Body of pancreas (tissue), 4 donors: ENCODE measurements at places on chromosomes 6 and 20.

DNA sequence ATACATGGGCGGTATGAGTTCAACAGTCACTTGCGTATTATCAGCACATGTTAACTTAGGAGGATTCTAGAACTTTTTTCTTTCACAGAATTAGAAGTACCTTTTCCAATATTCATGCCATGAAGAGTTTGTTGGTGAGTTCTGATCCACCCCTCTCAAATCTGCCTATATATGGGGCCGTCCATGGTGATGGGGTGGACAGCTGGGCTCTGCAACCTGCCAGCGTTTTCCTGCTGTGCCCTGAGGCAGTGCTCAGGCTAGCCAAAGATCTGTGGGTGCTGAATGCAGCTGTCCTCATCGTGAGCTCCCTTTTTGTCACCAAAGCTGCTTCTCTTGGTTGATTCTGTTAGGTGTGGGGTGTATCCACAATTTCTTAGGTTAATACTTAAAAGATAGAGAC is 88.7 kb downstream of the THBS2 start:
- no peak for DNase-seq

GRCh38 chr6:105664931-105665330 is 262.0 kb upstream of the PREP start:
- DNase-seq: no peak

GRCh38 chr6:148401571-148401970 is 58.9 kb downstream of the SASH1 start:
- no peak for DNase-seq

DNA sequence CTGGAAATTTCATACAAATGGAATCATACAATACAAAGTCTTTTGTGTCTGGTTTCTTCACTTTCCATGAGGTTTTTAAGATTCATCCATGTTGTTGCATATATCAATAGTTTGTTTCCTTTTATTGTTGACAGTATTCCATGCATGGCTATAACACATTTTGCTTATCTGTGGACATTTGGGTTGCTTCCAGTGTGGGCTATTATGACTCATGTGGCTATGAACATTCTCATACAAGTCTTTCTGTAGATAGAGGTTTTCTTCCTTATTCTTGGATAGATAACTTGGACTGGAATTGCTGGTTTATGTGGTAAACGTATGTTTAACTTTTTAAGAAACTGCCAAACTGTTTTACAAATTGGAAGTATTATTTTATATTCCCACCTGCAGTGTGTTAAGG is 30.0 kb upstream of the KIF6 start:
- DNase-seq: no peak

DNA sequence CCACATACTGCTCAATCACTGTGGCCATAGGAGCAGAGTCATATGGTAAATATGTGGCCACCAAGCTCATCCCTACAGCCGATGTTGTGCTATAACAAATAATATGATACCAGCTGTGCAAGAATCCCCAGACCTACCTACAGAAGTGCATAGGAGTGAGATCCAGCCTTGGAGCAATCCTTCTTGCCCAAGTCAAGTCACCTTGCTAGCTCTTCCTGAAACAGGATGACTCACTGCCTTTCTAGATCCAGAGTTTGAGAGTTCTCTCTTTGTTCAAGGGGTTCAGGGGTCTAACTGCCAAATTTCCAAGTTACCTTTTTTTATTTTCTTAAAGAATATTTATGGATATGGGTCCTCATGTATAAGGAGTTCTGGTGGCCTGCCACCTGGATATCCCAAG is 195.7 kb upstream of the MAN1A1 start:
- no peak for DNase-seq

- no peak for DNase-seq
Measured at GRCh38 chr6:74256781-74257180, 560.8 kb downstream of the CD109 start.

DNA sequence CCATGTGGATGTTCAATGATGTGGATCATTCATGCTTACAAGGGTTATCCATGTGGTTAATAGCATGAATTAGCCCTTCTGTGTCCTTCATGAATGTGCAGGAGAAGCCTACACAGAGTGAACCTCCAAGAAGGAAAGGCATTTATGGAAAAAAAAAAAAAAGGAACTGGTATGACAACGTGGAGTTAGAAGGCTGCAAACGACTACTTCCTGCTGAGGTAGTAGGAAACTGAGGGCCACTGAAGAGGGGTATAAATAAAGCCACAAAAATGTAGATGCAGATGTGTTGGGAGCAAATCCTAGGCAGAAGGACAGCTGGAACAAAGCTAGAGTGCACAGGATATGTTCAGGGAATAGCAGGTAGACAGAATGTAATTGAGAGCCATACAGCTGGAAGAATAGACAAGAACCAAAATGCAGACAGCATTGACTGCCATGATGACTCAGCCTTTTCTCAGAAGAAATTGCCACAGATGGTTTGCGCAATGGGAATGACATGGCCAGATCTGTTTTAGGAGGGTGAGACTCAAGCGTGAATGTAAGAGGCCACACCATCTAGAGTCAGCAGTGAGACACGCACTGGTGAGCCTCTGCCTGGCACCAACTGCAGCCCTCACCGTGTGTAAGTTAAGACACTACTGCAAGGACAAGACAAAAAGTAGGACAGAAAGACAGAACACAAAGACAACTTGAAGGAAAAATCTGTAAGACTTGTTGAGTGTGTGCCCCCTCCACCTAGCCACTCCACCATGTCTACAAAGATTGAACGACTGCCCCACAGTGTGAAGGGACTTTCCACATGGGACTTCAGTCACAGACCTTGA is 79.8 kb downstream of the KIF13A start:
- peak; percentile 33 for DNase-seq

DNA sequence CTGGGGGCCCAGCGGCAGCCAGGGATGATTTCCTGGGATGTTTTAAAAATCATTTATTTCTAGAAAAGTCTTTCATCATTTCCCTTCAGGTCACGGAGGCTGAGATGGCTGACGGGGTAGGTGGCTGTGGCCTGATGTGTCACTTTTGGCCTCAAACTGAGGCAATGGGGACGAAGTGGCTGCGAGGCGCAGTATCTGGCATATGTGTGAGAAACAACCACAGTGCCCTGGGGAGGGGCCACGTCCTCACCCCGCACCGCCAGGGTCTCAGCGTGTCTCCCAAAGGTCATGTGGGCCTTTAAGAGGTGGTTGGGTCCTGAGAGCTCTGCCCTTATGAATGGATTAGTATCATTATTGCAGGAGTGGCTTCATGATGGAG is 120.0 kb downstream of the CEBPB start:
- DNase-seq: no peak
